ENCODE measurements at places on chromosomes 2 and 18.

- DNase-seq, result no peak
Measured at GRCh38 chr2:144468823-144469595, 50.9 kb downstream of the ZEB2 start.

DNA sequence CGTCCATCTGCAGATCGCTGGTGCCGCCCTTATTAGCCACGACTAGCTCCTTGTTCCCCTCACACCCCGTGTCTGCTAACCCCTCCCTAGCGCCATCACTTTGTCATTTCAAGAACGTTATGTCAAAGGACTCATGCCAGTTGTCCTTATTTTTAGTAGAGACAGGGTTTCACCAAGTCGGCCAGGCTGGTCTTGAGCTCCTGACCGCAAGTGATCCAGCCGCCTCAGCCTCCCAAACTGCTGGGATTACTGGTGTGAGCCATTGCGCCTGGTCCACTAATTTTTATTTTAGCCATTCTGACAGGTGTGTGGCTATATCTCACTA is 138.9 kb upstream of the HDAC4 start:
- DNase-seq, result no peak

DNA sequence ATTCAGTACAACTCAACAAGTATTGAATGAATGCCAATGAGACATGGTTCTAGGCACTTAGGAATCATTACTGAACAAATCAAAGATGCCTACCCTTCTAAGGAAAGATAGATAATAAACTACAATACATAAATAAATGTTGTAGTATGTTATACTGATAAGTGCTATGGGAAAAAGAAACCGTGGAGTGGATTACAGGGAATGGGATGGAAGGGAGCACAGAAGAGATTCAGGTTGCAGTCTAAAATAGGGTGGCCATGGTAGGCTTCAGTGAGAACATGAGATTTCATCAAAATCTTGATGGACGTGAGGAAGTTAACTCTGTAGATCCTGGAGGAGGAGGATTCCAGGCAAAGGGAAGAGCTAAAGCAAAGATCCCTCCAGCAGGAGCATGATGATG is 17.9 kb upstream of the CREB1 start:
- DNase-seq, result no peak

DNA sequence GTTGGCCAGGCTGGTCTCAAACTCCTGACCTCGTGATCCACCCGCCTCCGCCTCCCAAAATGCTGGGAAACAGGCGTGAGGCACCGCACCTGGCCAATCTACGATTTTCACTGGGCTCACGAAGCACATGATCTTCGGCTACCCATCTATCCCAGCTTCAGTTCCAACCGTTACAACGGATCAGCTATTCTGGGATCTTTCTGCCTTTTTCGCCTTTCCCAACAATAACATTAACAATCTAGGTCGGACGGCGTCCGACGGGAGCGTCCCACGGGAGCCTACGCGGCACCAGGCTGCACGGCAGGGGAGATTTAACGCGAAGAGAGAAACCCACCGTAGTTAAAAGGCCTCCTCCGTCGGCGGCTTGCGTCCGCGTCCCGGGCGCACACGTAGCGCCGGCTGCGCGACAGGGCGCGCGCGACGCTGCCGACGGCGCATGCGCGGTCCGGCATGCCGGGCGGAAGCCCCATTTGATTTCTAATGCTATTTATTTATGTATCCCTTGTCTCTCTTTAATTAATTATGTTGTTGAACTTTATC is at the start of gene MSL3B:
TSS of gene MSL3B (minus strand) at position 394 of the 540 bp plus-strand sequence.
- DNase-seq, result no peak

DNA sequence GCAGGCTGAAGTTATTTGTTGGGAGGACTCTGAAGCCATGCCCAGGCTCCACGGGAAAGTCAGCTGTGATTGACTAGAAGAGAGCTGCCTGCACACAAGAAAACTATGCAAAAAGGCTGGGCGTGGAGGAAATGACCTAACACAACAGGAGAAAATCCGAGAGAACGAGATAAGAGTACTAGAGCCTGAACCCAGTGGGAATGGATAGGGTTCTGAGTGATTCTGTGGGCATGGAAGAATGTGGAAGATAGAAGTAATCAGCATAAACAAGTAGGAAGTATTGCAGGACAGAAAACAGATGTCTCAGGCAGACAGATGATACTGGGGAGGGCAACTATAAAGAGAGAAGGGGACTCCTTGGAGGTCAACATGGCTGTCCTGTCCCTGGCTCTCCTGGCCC is 12.1 kb upstream of the COPS8 start:
- no peak for DNase-seq

DNA sequence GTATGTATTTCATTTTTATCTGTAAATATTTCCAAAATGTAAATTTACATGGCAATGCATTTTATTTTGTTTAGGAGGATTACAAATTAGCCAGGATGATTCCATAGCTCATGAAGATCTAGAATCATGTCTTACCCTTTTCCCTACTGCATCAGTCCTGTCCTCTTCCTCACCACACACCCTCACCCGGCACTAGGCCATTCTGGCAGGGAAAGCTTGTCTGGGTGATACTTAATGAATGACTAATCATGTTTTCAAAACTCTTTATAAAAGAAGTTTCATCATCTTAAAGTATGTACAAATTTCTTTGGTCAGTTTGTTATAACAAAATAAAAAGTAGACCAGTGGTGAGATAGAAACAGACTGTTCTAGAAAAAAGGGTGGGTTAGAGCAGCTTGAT is 283.3 kb upstream of the VWC2L start:
- DNase-seq, result no peak

DNA sequence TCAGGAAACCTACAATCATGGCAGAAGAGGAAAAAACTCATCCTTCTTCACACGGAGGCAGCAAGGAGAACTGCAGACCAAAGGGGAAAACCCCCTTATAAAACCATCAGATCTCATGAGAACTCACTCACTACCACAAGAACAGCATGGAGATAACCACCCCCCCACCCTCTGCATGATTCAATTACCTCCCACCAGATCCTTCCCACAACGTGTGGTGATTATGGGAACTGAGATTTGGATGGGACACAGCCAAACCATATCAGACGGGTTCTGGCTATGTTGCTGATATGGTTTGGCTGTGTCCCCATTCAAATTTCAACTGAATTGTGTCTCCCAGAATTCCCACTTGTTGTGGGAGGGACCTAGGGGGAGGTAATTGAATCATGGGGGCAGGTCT is 28.7 kb upstream of the CCDC150 start:
- DNase-seq, result no peak

- DNase-seq, result no peak
Measured at GRCh38 chr2:241608881-241609280, 28.1 kb downstream of the THAP4 start.

GRCh38 chr2:238786792-238787490 is 60.9 kb upstream of the TWIST2 start:
- DNase-seq, result no peak

GRCh38 chr18:76707534-76707933 is 114.8 kb upstream of the ZNF236 start:
- no peak for DNase-seq

GRCh38 chr2:129175051-129175450 is 804.4 kb upstream of the RAB6C start:
- DNase-seq, result no peak

GRCh38 chr2:30108192-30108591 is 38.6 kb upstream of the YPEL5 start:
- no peak for DNase-seq

- DNase-seq, result no peak
Measured at GRCh38 chr2:150234787-150235446, 252.6 kb downstream of the RND3 start.

DNA sequence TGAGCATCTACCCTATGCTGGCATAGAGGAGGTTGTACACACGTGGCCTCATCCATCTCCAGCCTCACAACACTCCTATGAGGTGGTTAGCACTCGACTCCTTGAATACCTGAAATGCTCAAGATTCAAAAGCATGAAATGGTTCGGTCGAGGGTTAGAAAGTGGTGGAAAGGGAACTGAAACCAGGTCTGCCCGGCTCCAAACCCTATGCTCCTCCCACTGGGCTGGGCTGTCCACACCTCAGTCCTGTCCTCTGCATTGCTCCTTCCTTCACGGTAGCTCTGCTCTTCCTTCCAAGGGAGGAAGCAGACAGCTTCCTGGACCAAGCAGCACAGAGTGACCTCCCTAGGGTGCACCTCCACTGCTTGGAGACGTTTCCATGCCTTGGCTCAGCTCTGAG is 565.2 kb upstream of the ID2 start:
- no peak for DNase-seq

DNA sequence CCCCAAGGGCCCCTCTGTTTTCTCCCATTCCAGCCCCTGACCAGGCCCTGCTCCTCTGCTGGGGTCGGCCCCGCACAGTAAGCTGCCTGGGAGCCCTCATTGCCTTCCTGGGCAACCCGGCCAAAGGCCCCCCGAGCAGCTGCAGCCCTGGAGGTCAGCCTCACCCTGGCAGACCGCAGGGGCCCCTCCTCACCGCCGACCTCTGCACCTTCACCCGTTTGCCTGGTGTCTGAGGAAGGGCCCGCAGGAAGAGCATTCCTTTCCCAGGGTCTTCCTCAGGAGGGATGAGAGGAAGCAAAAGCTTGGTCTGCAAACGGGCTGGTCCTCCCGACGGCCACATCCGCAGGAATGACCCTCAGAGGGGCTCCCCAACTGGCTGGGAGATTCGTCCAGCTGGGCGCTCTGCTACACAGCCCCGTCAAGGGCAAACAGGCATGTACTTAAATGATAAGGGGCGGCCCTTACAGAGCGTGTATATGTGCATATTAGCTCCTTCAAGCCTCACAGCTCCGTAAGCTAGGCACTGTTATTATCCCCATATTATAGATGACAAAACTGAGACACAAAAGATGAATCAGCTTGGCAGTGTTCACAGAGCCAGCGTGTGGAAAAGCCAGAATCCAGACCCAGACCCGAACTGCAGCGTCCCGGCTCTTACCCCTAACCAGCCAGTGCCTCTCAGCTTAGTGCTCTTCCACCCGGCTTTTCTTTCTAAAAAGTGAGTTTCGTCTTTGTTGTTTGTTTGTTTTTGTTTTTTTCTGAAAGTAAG is 52.8 kb downstream of the SLC4A1AP start:
- DNase-seq, result no peak

GRCh38 chr18:46754661-46755292 is 2.1 kb downstream of the ST8SIA5 start:
- DNase-seq, result no peak

- no peak for DNase-seq
Measured at GRCh38 chr18:10164271-10165071, 250.7 kb downstream of the VAPA start.

DNA sequence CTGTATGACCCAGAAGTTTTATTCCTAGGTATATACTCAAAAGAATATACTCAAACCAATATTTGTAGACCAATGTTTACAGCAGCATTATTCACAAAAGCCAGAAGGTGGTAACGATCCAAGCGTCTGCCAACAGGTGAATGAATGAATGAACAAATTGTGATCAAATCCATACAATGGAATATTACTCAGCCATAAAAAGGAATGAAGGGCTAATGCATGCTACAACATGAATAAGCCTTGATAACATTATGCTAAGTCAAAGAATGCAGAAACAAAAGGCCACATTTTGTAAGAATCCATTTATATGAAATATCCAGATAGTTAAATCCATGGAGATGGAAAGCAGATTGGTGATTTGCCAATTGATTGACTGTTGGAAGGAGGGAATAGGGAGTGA is 5.5 kb upstream of the CD226 start:
- DNase-seq, result no peak

GRCh38 chr2:240399419-240400324 is 35.8 kb upstream of the GPC1 start:
- no peak for DNase-seq

GRCh38 chr18:37624318-37624717 is 58.7 kb upstream of the CELF4 start:
- DNase-seq, result no peak

DNA sequence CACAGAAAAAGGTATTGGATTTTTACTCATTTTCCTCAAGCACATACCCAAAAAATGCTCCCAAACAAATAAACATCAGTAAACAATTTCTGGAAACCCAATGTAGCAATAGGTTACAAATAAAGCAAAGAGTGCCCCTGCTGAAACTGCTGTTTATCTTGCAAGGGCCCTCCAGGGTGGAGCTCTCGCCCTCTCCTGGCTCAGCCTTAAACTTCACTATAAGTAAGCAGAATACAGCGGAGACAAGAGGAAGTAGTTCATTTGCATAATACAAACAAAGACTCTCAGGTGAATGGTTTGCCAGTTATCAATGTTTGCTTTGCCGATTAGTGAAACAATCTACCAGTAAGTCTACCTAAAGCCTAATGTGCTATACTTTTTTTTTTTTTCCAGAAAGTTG is 437.6 kb downstream of the DLGAP1 start:
- DNase-seq, result no peak

GRCh38 chr2:229922449-229923386 is at the start of gene FBXO36:
TSS of gene FBXO36 (plus strand) at chr2:229922503. CDS start at chr2:229922514, 11 bp downstream.
- DNase-seq, result no peak

DNA sequence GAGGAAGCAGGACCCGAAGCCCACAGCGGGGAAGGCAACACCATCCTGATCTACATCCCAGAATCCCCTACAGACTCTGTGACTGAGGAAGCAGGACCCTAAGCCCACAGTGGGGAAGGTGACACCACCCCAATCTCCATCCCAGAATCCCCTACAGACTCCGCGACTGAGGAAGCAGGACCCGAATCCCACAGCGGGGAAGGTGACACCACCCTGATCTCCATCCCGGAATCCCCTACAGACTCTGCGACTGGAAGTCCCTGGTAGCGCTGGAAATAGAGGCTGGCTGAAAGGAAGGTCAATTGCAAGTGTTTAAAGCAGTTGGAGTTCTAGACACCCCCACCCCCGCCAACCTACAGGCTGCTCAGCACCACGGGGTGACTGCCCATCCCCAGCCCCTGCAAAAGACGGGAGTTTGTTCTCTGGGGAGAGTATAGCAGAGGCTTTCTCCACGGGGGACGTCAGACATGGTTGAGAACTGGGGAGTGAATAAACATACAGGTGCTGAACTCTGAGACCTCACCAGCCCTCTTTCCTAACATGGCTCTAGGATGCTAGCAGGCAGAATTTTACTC is 21.0 kb downstream of the CIB4 start:
- DNase-seq, result no peak

DNA sequence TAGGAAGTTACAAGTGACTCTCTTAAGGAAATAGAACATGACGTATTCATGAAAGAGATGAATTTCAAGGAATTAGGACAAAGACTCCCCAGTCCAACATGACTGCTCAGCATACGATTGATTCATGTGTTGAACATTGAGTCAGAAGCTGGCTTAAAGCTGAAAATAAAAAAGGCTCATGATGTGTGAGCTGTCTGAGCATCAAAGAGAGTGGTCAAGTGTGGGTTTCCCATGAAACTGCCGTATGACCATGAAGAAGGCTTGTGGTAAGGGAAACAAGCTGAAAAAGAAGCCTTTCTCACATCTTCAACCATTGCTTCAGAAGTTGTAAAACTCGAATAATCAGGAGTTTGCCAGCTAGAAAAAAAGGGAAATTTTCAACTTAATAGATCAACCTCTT is 201.9 kb upstream of the APCDD1 start:
- no peak for DNase-seq

GRCh38 chr2:104583811-104584210 is 270.1 kb upstream of the POU3F3 start:
- DNase-seq, result no peak

DNA sequence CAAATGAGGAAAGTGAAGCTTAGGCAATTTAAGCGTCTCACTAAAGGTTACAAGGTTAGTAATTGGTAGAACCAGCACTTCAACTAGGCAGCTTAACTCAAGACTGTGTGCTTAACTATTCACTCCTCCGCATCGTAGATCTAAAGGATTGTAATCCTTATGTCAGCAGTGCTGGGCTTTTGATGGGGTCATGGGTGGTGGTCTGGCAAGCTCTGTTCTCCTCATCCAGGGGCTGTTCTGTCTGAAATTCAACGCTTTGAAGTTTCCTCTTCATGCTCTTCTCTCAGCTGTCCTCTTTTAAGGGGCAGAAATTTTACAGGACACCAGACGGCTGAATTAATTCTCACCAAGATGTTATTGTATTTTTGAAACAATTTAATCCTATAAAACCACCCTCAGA is 165.5 kb upstream of the FAM98A start:
- DNase-seq, result no peak
